ENCODE measurements at places on chromosomes 4 and X. TPM values are rescaled to one million over a fixed set of nuclear protein-coding genes. Genes with fewer than 3 reads are reported as not detected.

DNA sequence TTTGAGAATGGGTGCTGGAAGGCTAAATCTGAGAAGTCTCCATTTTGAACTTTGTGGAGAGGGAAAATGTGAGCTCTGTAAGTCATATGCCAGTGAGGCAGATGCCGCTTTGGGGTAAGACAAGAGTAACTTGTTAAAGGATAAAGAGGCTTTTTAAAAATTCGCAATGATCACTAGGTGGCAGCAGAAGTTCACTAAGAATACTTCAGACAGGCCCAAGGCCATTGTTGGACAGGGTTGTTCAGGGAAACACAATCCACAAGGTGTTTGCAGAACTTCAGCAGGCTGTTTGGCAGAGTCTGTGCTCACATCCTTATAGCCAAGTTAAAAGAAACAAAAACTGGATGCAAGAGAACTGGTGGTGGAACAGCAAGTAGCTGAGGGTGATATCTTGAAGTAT is 13.7 kb upstream of the PIGA start:
- DNase-seq, result peak; percentile 17
- H3K4me3 ChIP-seq, result no peak overlapping the region
- no peaks in the 10 kb centered on the region for H3K4me1 ChIP-seq

GRCh38 chrX:115958687-115959359 is 211.7 kb upstream of the AGTR2 start:
- no peak overlapping the region for H3K27ac ChIP-seq
- H3K27me3 ChIP-seq, result no peaks in the 10 kb centered on the region
- H3K4me3 ChIP-seq, result no peak overlapping the region
- H3K4me1 ChIP-seq, result no peaks in the 10 kb centered on the region

DNA sequence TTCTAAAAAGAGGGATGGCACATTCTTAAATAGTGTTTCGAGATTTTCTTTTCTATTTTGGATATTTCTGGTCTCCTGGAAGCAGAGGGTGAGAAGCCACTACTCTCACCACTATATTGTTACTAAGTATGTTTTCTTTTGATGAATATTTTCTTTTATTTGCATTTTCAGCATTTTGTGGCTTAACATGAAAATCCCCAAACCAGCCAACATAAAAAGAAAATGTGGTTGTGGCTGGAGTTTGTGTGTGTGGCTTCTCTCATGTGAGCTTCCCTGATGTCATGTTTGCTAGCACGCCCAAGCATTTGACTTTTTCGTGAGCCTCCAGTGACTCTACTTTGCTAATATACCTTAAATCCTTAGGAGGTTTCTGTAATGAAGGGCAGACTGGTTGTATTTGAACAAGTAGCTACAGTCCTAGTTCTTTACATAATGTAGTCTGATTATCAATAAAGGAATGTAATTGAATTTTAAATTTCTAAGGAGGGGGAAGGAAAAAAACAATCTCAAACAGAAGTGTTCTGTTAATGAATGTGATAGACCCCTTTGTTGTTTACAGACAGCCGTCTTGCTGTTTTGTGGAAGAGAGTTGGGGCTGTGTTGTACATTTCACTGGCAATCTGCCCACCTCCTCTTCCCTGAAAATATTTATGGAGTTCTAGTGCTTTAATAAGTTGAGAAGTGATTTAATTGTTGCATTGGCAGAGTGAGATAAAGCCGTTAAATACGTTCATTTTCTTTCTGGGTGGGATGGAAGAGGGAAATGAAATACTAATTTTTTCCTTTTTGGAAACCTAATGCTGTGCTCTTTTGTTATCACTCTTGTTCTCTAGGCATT is 114.6 kb downstream of the ARHGAP10 start:
- H3K27me3 ChIP-seq, result no peaks in the 10 kb centered on the region
- peak; percentile 11 for DNase-seq

DNA sequence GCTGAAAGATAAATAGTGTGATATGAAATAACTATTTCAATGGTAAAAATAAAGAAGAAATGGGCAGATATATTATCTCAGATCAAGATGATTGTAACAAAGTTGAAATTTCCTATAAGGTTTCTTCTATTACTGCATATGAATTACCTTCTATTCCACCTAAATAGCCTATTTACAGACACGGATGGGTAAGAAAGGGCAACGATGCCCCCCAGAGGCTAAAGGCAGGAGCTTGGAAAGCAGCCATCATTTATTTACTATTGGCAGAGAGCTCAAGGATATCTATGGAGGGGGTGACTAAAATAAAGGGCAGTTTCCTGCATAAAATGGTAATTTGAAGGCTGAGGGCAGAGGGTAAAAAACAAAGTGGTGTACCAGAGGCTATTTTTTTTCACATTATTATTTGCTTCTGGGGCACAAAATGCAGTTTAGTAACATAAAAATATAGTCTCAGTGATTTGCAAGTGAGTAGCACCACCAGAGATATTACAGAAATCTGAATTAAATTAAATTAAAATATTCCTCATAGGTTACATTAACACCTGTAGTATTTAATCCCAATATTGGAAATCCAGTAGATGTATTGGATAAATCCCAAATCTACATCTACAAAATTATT is 123.1 kb downstream of the BTC start:
- H3K27me3 ChIP-seq, result no peaks in the 10 kb centered on the region
- peaks cover 4% of the 10 kb centered on the region for H3K4me1 ChIP-seq
- no peak overlapping the region for H3K27ac ChIP-seq
- no peak overlapping the region for H3K4me3 ChIP-seq
- peak; percentile 77 for DNase-seq

DNA sequence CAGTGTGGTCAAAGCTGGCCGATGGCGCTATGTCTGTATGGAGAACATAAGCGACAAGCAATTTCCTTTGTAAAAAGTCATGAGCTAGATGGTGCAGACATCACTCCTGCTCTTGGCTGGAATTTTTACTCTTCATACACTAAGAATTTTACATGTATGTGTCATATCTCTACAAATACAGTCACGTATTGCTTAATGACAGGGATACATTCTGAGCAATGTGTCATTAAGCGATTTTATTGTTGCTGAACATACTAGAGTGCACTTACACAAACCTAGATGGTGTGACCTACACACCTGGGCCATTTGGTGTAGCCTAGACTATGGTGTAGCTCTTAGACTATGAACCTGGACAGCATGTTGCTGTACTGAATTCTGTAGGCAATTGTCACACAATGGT is 185.4 kb downstream of the SOWAHB start:
- no peak for DNase-seq
- H3K27me3 ChIP-seq, result peaks cover 2% of the 10 kb centered on the region
- H3K4me3 ChIP-seq, result no peak overlapping the region
- H3K36me3 ChIP-seq, result no peaks in the 10 kb centered on the region

GRCh38 chr4:69849969-69850368 is 10.0 kb downstream of the SULT1E1 start:
- no peak for DNase-seq
- peaks cover 5% of the 10 kb centered on the region for H3K4me1 ChIP-seq
- peaks cover 3% of the 10 kb centered on the region for H3K27me3 ChIP-seq
- H3K36me3 ChIP-seq, result peaks cover 5% of the 10 kb centered on the region

DNA sequence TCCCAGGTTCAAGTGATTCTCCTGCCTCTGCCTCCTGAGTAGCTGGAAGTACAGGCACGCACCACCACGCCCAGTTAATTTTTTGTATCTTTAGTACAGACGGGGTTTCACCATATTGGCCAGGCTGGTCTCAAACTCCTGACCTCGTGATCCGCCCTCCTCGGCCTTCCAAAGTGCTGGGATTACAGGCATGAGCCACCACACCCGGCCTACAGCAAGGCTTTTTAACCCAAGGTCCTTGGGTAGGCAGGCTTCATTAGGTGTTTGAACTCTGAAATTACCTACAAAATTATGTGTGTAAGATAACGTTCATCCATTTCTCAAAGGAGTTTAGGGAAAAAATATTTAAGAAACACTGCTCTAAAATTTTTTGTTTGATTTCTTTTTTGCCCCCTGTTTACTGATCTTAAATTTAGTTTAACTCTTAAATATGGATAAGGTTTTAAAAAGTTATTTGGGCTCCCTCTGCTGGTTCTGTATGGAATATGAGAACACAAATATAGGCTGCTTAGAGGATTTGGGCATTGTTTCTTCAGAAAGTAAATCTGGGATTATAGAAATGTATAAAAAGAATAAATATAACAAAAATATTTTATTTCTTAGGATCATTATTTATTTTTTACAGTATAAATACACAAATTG is 92.8 kb downstream of the CBR4 start:
- no peak for DNase-seq
- no peaks in the 10 kb centered on the region for H3K4me1 ChIP-seq
- no peaks in the 10 kb centered on the region for H3K27me3 ChIP-seq
- H3K27ac ChIP-seq, result no peak overlapping the region
- no peak overlapping the region for H3K4me3 ChIP-seq
- no peaks in the 10 kb centered on the region for H3K36me3 ChIP-seq

DNA sequence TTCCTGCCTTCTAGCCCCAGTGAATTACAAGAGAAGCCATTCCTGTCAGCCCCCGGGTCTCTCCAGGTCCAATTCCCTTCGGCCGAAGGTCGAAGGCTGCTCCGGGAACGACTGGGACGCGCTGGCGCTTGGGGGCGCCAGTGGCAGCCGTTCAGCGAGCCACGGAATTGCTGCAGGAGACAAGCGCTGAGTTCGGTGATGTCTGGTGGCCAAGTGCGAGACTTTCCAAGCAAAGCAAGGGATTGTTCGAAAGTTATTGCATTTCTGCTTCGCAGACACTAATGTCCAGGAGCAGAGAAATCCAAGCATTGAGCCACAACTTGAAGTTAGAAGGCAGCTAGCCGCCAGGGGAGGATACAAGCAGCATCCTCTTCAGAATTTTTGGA is 1.1 kb upstream of the DKK2 start:
- H3K36me3 ChIP-seq, result no peaks in the 10 kb centered on the region
- H3K4me3 ChIP-seq, result no peak overlapping the region
- no peak overlapping the region for H3K27ac ChIP-seq
- peaks cover 27% of the 10 kb centered on the region for H3K4me1 ChIP-seq

GRCh38 chr4:8394061-8394519 is 46.4 kb downstream of the ACOX3 start:
- H3K4me1 ChIP-seq, result no peaks in the 10 kb centered on the region
- H3K36me3 ChIP-seq, result peaks cover 6% of the 10 kb centered on the region
- H3K4me3 ChIP-seq, result no peak overlapping the region
- no peaks in the 10 kb centered on the region for H3K27me3 ChIP-seq
- no peak overlapping the region for H3K27ac ChIP-seq

DNA sequence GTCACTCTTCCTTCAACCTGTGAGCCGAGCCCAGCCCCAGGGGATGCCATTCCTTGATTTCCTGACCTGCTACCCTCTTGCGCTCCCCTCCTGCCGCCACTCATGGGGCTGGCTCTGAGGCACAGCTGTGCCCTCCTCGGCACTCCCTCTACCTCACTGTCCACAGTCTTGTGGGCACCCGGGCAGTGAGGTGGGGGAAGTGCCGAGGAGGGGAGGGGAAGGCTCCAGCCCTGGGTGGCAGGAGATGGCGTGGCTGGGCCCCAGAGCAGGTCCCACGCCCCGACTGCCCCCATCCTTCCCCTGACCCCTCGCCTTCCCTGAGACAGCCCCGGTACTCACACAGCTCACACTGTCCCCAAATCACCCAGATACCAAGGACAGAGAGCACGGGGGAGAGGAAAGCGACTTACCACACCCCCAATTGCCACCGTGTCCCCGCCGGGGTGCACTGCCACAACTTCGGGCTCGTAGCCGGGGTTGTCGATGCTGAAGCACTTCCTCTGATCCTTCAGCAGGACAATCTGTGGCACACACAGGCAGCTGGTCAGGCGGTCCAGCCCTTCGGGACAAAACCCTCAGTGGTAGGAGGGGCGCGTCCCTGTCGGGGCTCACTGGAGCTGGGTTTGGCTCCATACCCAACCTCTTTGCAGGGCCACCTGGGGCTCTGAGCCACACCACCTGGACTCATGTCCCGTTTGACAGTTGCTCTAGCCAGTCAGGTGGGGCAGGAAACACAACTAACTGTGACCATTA is 37.9 kb downstream of the WDR1 start:
- DNase-seq, result no peak
- H3K36me3 ChIP-seq, result peaks cover 35% of the 10 kb centered on the region
- peaks cover 5% of the 10 kb centered on the region for H3K4me1 ChIP-seq
- H3K4me3 ChIP-seq, result no peak overlapping the region
- no peaks in the 10 kb centered on the region for H3K27me3 ChIP-seq

- no peaks in the 10 kb centered on the region for H3K27me3 ChIP-seq
- no peak for DNase-seq
- H3K4me1 ChIP-seq, result peaks cover 40% of the 10 kb centered on the region
- H3K27ac ChIP-seq, result peak overlapping the region; percentile 53
- H3K36me3 ChIP-seq, result peaks cover 4% of the 10 kb centered on the region
These were observed 2.6 kb downstream of the UVSSA start for GRCh38 chr4:1349359-1350168.

GRCh38 chr4:4268776-4269175 is 20.8 kb upstream of the TMEM128 start:
- H3K4me1 ChIP-seq, result no peaks in the 10 kb centered on the region
- H3K27ac ChIP-seq, result no peak overlapping the region
- no peaks in the 10 kb centered on the region for H3K27me3 ChIP-seq
- peaks cover 43% of the 10 kb centered on the region for H3K36me3 ChIP-seq

- H3K4me3 ChIP-seq, result no peak overlapping the region
- no peak overlapping the region for H3K27ac ChIP-seq
These were observed 156.7 kb downstream of the ATP10D start for GRCh38 chr4:47641755-47642154.

The RIBC1 gene
- 0.67 TPM for total RNA-seq

The CYBB gene
- 0.07 TPM for total RNA-seq

The FAM236B gene
- total RNA-seq, result not detected

The PNMA3 gene
- total RNA-seq, result 0.69 TPM

The GYPB gene
- total RNA-seq, result not detected

All from activated naive CD4-positive, alpha-beta T cell treated with anti-CD3 and anti-CD28 coated beads for 36 hours (primary cell).